NCI-H2081 (cell line): ENCODE measurements at places on chromosomes 5 and 9.
A peak's percentile ranks its signal among the peaks of the same experiment; 100 is the strongest.

- no peak for DNase-seq
Observed at GRCh38 chr9:119268985-119269384, 100.2 kb downstream of the BRINP1 start.

GRCh38 chr9:68798423-68798822 is 93.4 kb downstream of the PIP5K1B start:
- no peak for DNase-seq

- DNase-seq = no peak
Observed at GRCh38 chr9:26234865-26235264, 556.6 kb upstream of the TUSC1 start.

- DNase-seq = no peak
Observed at GRCh38 chr9:79663878-79664277, 92.1 kb downstream of the TLE4 start.

DNA sequence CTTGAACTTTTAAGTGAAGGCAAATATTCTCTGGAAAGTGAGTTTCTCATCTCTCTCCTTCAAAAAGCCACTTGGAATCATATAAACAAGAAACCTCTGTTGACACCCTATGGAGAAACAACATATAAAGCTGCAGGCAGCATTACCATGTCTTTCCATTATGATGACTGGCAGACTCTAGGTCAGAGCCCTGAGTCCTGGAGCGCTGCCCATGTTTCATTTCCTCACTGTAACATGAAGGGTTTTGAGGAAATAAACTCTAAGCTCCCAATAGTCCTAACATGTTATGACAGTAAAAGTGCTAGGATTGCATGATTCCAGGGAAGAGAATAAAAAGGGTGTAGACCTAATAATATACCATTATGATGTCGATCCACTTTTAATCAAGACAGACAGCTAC is 220.6 kb downstream of the CTNND2 start:
- DNase-seq = no peak

DNA sequence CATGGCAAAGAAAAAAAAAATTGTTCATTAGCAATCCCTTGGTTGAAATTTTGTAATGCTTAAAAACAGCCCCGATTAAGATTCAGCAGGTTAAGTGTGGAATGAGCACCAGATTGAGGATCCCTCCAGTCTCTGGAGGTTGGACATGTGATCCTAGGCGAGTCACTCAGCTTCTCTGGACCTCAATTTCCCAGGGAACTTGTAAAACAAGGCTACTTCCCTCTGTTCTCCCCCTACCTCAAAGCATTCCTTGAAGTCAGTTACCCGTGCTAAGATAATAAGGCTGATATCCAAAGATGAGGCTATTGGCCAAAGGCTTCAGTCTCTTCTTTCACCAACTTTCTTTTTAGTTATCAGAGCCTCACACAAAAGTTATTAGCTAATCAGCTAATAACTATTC is 2.9 kb downstream of the KLHL3 start:
- no peak for DNase-seq

GRCh38 chr9:129451089-129451656 is 169.7 kb downstream of the C9orf50 start:
- DNase-seq = no peak

- no peak for DNase-seq
Observed at GRCh38 chr5:180399401-180400215, 46.5 kb upstream of the GFPT2 start.

- DNase-seq = no peak
Observed at GRCh38 chr5:179111267-179112207, 51.4 kb downstream of the ZNF354C start.

GRCh38 chr5:135313946-135314345 is 85.1 kb downstream of the MACROH2A1 start:
- no peak for DNase-seq

GRCh38 chr5:109614981-109615380 is 74.7 kb upstream of the MAN2A1 start:
- DNase-seq = no peak

DNA sequence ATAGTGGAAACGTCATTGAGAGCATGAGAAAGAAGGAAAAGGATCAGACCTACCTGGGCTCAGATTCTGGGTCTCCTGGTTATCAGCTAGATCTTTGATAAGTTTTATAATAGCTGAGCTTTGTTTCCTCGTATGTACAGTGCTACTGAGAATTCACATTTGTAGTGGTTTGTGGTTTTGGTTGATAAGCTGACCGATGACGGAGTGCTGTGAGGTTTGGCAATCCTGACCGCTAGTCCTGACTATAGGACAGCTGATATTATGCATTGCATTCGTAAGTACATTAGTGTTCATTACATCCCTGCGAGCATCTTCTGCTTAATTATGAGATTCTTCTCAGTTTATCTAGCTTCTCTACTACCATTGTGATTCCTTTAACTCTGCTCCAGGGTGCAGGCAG is 190.7 kb upstream of the SLC27A6 start:
- DNase-seq = no peak

GRCh38 chr9:104826911-104827310 is 63.0 kb downstream of the NIPSNAP3B start:
- no peak for DNase-seq

- DNase-seq = no peak
Observed at GRCh38 chr9:504921-505740, 290.5 kb downstream of the DOCK8 start.

GRCh38 chr5:150329881-150330876 is 27.3 kb upstream of the TCOF1 start:
- DNase-seq = no peak

GRCh38 chr5:17359451-17360011 is 138.5 kb upstream of the TAF11L2 start:
- no peak for DNase-seq

DNA sequence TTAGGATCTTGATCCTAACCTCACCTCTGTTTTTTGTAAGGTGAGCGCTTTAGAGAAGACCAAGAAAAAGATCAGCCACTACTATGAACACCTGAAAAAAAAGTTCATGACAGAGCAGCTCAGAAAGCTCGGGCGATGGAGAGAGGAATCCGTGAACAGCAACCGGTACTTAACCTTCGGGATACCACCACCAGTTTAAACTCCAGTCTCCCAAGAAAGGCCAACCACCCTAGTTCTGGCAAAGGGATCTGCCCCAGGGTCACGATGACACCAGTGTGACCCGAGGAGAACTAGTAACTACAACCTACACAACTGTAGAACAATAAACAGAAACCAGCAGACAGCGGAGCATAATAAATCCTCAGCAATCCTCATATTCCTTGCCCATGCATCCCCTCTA is 8.5 kb downstream of the C5orf52 start:
- no peak for DNase-seq

GRCh38 chr9:107740088-107740980 is 250.8 kb upstream of the KLF4 start:
- peak; percentile 3 for DNase-seq

DNA sequence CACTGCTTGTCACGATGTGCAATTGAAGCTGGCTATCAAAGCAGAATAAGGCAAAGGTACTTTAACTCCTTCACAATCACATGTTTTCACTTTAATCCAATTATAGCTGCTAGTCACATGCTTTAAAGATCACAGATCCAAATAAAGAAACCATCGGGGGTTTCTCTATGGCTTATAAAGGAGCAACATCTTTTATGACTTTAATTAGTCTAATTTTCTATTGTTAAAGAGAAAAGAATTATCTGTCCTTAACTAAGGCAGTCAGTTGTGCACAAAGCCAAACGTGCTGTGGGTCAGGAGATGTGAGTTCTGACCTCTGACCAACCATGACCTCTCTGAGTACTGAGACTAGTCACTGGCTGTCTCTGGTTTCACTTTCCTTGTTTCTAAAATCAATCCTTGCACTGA is 561.1 kb downstream of the RAB3C start:
- no peak for DNase-seq

- DNase-seq = no peak
Observed at GRCh38 chr9:127463911-127464310, 12.6 kb downstream of the LRSAM1 start.

DNA sequence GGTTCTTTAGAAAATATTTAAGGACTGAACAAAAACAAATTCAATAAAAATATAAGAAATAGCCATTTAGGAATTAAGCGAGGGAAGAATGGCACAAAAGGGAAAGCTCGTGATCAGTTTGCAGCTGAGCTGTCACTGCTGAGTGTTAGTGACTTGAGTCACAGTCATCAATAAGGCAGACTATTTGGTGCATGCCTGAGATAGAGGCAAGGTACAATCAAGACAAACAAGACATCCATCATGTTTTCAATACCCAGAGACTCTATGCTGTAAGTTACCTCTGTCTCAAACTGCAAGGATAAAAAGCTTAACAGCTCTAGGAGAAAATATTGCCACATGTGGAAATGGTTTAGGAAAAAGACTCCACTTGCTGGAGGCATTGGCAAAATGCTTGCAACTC is 426.4 kb upstream of the TYRP1 start:
- no peak for DNase-seq

DNA sequence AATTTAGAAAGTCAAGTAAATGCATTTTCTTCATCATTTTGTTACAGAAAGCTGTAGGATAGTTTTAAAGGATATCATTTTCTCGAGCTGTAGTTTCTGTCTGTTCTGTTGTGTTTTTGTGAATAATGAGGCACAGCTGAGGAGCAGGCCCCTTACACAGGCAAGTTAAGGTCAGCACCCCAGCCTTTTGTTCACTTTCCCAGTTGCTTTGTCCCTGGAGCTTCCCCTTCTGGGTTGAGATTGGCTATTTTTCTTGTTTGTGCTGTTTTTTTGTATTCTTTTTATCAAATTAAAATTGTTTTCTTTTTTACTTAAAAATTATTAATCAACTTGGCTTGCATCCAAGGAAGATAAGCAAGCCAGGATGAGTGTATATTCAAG is 213.8 kb upstream of the ACTBL2 start:
- DNase-seq = no peak

DNA sequence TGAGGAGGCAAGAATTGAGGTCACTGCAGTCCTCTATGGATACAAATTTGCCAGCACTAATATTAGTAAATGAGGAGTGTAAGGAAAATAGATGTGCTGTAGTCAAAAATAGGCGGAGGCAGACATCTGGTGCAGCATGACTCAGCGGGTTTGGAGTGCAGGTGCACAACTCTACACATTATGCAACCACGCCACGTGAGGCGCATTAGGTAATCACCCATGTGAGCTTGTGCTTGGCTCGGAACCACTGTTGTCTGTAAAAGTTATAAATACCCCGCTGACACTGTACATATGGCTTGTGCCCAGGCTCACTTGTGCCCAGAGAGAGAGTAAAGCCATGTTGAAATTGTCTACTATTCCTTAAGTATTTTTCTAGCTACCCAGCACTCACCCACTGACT is 623.5 kb upstream of the NUDT12 start:
- DNase-seq = no peak

GRCh38 chr9:33718987-33719386 is 76.4 kb upstream of the PRSS3 start:
- no peak for DNase-seq

DNA sequence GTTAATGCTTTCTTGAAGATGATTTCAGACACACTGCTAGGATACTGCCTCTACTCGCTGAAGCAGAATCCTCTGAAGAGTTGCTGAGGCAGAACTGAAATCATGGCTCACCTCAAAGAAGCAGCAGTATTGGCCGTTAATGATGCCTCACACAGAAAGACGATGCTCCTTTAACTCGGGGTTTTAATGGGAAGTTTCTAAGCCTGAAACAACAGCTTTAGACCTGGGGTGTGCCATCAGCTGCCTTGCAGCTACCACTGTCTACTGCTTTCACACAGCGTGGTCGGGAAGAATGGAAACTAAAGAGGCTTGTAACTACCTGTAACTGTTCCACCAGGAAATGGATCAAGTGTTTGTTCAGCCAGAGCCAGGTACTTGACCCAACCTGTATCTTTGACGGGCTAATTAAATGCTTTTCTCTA is at the start of gene CTXN3:
Gene CTXN3, plus strand, starts transcription at position 65 of the 422 bp plus-strand sequence. CDS start 8,440 bp downstream, outside the sequence.
- no peak for DNase-seq

DNA sequence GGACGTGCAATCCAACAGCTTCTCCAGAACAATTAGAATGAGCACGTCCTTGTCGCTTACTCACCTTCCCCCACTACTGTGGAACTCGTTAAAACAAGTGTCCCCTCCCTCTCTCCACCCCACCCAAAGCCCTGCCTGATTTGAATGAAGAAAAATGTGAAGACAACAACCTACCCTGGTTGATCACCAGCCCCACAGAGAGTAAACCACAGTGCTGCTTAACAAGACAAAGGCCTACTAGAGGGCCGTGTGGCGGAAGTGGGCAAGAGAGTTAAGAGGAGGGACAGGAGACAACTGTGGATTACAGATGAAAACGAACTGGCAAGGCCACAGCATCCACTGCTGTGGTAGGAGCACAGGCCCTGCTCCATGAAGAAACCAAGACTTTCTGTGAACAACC is 51.1 kb downstream of the CDK5RAP2 start:
- DNase-seq = no peak

DNA sequence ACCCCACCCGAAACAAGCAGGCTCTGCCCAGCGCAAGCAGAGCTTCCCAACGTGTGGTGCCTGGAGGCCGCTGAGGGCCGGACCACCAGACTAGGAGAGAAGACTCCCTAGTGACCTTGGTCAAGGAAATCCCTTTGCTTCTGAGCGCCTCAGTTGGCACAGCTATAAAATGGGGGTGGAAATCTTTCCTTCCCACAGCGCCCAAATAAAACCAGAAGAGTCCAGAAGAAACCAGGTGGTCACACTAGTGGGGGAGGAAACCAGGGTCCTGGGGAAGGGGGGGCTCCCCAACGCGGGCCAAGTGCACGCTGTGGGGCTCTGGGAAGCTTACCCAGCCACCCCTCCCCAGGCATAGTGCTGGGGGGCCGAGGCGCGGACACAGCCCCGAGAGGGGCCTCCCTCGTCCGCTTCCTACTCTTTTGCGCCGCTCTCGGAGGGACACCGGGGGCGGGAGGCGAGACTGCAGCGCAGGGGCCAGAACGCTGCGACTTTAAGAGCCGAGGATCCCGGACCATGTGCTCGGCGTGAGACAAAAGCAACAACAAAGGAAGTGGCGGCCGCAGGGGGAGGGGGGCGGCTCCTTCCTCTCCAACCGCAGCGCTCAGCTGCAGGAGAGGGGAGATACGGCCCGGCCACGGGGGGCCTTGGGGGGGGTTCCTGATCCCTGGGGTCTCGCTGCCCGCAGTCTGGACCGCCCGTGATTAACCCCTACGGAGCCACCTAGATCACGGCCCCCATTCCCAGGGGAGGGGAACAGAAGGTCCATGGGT is 885 bp downstream of the RNF44 start:
- DNase-seq = peak; percentile 77
